ENCODE measurements at places on chromosomes 6 and 20.

DNA sequence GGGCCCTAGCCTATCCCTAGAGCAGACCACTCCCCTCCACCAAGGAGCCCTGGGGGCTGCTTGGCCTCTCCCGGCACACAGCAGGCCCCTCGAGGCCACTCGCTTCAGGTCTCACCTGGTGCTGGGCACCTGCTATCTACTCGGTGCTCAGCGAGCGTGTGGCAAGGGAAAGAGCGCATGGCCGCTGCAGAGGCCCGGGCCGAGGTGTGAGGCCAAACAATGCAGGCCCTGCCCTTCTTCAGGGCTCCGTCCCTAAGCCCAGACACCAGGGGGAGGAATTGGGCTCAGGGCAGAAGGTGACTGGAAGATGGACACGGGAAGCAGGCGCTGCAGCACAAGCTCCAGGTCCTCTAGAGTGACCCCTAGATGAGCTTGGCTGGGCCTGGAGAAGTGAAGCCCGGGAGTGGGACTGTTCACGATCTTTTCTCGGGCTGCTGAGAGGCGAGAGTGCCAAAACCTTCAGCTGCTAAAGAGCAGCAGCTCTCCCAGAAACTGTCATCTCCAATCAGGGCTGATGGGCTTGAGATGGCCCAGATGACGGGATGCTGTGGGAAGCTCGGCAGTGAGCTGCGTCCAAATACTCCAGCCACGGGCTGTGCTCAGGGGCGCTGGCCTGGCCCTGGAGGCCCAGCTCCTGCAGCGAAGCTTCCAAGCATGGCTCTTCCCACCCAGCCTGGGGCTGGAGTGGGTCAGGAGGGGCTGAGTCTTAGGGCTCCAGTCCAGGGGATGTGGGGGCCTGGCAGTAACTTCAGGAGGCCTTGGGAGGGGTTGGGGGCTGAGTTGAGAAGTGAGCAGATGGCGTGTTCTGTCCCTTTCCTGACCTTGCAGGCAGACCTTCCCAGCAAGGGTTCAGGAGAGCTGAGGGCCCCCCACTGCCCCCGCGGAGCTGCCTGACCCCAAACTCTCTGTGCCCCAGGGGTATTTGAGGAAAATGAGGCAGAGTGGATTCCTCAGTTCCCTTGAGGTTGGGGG lies 43.7 kb downstream of the APCDD1L start:
- DNase-seq = no peak

- no peak for DNase-seq
Observed at GRCh38 chr20:56774873-56775272, 145.8 kb downstream of the TFAP2C start.

DNA sequence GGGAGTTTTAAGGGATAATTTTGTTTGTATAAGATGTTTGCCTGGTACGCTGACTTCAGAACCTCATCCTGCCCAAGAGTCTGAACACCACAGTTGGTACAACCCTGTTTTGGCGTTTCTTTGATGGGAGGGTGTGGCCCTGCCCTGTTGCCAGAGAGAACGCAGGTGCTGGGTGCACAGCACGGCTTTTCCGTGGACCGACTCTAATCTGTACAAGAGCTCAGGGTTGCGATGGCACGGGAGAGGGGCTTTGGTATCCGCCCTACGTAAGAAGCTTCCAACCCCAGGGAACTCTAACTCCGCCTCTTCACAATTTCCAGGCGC lies 1.3 kb downstream of the CYP24A1 start:
- no peak for DNase-seq

DNA sequence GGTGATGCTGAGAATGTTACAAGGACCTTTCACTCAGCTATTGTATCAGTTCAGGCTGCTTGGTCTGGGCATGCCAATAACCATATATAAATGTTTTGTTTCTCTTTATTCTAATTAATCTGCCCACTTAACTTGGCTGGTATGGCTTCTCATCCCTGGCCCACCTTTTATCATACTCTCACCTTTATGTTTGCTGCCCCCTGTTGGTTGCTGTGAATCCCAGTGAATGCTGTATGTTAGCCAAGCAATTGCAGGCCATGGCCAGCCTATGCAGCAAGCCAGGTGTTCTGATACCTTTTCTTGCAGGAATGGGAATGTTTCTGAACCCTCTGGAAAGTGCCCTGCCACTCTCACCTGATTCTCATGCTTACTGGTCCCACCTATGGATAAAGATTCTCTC lies 54.6 kb downstream of the PCSK2 start:
- DNase-seq = no peak

GRCh38 chr6:162262466-162263196 lies 464.9 kb downstream of the PRKN start:
- DNase-seq = no peak

DNA sequence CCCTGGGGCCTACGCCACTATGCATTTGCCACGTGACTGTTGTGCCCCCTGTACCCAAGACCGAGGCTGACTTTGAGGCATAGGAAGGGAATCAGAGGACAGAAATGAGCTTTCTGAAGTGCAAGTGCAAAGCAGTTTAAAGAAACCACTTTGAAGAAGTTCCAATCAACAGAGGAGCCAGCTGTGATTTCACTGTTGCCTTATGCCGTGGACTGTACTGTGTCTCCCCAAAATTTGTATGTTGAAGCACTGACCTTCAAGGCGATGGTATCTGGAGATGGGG lies 111.1 kb downstream of the JPH2 start:
- no peak for DNase-seq

- DNase-seq = no peak
Observed at GRCh38 chr20:672963-673602, 2.5 kb downstream of the SCRT2 start.

DNA sequence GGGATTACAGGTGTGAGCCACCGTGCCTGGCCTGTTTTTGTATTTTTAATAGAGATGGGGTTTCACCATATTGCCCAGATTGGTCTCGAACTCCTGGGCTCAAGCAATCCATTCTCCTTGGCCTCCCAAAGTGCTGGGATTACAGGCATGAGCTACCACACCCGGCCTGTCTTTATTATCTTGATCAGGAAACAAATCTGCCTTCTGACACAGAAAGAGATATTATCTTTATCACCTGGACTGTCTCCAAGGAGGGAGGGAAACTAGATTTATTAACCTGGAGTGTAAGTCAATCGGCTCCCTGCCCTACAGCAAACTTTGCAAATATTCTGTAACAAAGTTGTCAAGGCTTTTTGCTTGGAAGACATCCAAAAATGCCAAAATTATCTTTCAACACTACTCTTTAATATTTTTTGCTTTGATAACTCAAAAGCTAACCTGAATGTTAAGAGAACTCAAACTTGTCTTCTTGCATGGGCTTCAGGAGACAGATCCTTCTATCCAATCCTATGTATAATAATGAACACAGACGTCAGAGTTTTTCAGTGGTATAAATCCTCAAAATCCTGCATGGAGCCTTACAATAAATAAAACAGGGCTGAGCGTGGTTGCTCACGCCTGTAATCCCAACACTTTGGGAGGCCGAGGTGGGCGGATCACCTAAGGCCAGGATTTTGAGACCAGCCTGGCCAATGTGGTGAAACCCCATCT lies 85.0 kb upstream of the LOC128125822 start:
- no peak for DNase-seq

DNA sequence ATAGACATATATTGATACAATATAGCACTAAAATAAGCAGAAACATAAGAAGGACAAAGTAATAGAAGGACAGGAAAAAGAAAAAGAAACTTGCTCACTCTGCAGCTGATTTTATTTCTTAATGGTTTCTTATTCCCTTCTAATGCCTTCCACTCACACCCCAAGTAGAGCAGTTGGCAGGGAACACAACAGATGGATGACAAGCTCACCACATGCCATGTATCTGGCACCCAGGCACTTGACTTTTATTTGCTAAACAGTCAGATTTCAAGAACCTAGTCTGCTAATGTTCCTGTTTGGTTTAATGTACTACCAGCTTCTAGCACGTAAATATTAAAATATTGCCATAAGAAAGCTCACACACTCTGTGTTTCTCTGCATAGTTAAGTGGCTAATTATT lies 87.1 kb downstream of the COL19A1 start:
- no peak for DNase-seq

DNA sequence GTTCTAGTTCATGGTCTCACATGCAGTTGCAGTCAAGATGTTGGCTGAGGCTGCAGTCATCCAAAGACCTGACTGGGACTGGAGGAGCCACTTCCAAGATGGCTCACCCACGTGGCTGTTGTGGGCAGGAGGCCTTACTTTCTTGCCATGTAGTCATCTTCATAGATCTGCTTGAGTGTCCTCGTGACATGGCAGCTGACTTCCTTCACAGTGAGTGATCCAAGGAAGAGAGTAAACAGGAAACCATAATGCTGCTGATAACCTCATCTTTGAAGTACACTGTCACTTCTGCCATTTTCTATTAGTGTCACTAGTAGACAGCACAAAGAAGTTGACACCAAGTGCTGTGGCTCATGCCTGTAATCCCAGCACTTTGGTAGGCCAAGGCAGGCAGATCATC lies 40.1 kb upstream of the AKIRIN2 start:
- no peak for DNase-seq

- no peak for DNase-seq
Observed at GRCh38 chr6:105485456-105485855, 82.6 kb upstream of the PREP start.

DNA sequence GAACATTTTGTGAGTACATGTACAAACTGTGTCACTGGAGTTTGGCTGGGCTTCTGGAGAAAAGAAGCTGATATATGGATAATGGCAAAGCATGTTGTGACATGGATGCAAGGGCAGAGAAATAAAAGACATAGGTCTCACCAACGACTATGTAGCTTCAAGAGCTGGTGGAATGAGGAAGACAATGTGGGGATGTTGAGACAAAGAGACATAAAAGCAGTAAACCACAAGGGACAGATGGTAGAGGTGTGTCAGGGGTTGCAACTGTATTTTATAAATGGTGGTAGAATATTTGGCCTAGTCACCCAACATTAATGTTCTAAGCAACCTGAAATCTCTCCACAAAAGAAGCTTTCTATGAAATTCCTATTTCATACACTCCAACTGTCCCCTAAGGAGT lies 199.0 kb downstream of the KCNQ5 start:
- DNase-seq = no peak

GRCh38 chr6:35239581-35239980 lies 20.0 kb upstream of the ZNF76 start:
- DNase-seq = no peak

GRCh38 chr6:167564416-167565250 lies 239.7 kb downstream of the TTLL2 start:
- DNase-seq = no peak

DNA sequence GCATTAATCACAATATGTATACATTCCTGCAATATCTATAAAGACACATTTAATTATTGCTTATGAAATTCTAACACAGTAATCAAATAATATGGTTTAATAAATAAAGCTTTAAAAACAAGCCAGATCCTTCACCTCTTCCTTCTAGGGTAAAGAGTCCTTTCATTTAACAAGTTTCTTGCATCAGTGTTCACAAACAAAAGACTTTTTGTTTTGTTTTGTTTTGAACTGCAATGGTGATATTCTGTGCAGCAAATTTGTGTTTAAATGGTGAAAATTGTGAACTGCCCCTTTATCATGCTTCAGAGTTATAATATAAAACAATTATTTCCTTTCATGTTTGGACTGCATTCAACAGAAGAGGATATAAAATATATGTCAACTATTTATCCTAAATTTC lies 177.3 kb downstream of the EPHA7 start:
- no peak for DNase-seq

DNA sequence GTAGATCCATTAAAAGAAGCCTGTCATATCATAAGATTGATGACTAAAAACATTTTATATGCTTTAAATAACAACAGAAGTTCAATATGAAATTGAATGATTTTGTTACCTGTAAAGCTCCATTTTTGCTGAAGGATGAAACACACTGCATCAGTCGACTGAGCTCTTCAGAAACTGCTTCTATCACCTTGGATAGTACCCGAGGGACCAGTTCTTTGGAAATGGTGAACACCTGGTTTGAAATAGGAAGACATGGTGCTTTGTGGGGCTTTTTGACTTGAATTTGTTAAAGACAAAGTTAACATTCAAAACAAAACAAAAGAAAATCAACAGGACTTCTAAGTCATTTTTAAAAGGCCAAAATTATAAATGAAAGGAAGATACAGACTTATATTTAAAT lies 105.7 kb downstream of the IRF4 start:
- DNase-seq = no peak

- peak; percentile 2 for DNase-seq
Observed at GRCh38 chr6:55047451-55048044, 126.8 kb upstream of the HCRTR2 start.

DNA sequence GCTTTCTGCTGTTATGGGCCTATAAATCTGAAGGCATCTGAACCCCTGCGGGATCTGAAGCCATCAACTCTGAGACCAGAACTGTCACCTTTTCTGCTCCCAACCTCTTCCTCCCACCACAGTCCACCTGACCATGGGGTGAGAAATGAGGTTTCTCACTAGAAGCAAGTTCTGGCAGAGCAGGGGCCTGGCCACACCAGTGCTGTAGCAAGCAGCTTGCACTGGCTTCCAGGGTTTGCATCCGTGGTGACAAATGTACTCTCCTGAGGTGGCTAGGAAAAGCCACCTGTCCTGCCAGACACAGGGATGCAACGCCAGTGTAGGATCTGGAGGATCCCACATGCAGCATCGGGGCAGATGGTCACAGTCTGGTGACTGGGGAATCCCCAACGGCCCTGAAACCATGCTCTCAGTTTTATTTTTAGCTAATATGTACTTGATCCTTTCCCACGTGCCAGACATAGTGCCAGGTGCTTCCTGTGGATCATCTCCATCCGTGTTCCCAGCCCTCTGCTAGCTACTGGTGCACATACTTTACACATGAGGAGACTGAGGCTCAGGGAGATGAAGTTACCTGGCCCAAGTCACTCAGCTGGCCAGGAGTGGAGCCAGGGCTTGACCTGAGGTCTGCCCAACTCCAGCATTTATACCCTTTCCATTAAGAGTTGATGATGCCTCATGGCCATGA lies 122.1 kb upstream of the SPACA1 start:
- no peak for DNase-seq

GRCh38 chr20:6623989-6624388 lies 143.5 kb upstream of the BMP2 start:
- DNase-seq = no peak

GRCh38 chr20:32871627-32872160 lies 13.0 kb downstream of the EFCAB8 start:
- no peak for DNase-seq

DNA sequence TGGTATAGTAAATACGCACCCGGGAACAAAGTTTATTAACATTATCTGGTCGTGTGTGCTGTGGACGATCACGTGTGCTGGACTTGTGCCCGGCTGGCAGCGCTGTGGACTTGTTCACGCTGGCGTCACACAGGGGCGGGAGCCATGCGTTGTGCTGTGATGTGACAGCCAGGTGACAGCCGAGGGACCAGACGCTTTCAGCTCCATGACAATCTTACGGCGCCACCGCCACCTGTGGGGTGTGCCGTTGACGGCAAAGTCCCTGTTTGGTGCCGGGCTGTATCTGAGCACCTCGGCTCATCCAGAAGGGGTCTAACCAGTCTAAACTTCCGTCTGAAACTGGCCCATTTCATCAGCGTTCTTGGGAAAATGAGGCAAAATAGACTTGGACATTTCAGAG lies 25.2 kb downstream of the DLL1 start:
- DNase-seq = no peak

All from GM12891 (cell line).